Mucosa of gallbladder (tissue), 1 donor: ENCODE measurements at places on chromosomes 16 and 17.

DNA sequence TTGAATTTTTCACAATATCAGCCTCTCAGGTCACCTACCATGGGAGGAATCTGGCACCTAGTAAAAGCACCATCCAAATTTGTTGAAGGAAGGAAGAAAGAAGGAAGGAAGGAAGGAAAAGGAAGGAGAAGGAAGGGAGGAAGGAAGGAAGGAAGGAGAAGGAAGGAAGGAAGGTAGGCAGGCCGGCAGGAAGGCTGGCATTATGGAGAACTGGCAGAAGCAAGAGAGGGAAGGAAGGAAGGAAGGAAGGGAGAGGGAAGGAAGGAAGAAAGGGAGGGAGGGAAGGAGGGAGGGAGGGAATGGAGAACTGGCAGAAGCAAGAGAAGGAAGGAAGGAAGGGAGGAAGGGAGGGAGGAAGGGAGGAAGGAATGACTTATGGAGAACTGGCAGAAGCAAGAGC lies 24.3 kb downstream of the WSCD1 start:
- DNase-seq, result no peak

- no peak for DNase-seq
Measured at GRCh38 chr17:69454051-69454450, 39.6 kb downstream of the MAP2K6 start.

DNA sequence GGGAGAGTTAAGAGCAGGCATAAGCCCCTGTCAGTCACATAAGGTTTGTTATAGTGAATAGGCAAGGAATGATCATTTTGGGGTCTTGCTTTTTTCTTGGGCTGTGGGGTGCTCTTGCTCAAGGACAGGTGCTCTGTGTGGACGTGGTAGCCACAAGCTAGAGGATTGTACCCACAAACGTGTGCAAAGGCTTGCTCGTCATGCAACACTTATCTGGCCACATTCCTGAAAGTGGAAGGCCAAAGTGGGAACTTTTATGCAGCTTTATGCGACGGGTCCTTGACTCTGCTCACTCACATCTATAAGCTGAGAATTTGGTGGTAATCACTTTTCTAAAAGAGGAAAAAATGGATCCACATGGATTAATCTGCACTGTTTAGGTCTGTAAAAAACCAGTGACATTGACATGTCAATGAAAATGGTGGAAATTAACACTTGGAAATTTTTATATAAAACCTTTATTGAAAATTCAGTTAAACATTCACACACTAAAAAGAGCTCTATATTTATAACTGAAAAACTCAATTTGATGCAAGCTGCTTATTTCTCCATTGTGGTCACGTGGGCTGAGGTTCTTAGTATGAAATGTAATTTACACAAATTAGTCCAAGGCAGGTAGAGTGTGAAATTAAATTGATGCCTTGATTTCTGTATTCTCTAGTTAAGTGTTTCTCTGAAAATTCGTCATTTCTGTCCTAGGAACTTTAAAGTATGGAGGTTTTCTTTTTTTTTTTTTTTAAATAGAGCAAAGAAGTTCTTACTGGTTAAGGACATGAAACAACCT lies 162.3 kb downstream of the MSI2 start:
- no peak for DNase-seq

- DNase-seq, result no peak
Measured at GRCh38 chr17:79155701-79156100, 81.1 kb downstream of the ENGASE start.

- no peak for DNase-seq
Measured at GRCh38 chr17:56142781-56143180, 10.5 kb upstream of the ANKFN1 start.

DNA sequence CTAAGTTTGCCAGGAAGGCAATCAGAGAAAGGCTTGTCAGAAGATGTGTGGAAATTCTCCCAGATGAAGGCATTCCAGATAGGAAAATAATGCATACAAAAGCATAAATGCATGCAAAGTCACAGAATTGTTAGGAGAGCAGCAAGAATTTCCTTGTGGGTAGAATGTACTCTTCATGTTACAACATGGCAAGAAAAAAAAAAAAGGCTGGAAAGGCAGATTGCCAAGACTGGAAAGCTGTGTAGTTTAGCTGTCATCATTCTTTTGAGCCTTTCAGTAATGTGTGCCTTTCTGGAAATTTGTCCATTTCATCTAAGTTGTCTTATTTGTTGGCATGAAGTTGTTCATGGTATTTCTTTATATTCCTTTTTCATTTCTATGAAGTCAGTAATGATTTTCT lies 71.0 kb upstream of the EFCAB3 start:
- no peak for DNase-seq

- DNase-seq, result no peak
Measured at GRCh38 chr16:7967996-7968509, 622.3 kb downstream of the TMEM114 start.

DNA sequence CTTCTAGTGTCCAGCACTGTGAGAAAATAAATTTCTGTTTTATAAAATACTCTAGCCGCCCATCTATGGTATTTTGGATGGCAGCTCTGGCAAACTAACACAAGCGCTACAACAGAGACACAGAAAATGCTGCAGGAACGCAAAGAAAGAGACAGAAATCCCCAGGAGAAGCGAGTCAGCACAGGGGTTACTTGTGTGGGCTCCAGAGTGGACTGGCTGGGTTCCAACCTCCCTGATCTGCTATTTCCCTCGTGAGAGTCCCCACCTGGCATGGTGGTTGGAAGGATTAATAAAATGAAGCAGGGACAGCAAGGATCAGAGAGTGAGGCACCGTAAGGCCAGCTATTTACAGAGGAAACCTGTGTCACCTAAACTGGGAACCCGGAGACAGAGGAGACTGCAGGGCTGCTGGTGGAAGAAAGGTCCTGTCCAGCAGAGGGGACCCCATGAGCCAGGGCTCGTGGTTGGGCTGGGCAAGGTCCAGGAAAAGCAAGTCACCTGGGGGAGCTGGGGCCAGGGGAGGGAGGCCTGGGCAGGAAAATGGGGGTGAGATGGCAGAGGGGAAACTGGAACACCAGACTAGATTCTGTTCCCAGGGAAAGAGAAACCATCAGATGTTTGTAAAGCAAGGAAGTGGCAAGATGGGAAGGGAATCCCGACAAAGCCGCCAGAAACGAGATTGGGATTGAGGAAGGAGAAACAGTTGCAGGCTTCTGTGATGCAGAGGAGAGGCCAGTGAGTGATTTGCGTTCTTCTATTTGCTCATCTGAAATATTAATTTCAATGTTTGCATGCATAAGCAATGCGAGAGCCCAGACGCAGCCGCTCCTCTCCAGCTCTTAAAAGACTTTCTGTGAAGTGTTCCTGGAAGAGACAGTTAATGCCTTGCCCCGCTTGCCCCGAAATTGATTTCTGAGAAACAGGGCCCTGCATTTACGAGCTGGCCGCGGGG lies 63.0 kb upstream of the TEKT3 start:
- no peak for DNase-seq

DNA sequence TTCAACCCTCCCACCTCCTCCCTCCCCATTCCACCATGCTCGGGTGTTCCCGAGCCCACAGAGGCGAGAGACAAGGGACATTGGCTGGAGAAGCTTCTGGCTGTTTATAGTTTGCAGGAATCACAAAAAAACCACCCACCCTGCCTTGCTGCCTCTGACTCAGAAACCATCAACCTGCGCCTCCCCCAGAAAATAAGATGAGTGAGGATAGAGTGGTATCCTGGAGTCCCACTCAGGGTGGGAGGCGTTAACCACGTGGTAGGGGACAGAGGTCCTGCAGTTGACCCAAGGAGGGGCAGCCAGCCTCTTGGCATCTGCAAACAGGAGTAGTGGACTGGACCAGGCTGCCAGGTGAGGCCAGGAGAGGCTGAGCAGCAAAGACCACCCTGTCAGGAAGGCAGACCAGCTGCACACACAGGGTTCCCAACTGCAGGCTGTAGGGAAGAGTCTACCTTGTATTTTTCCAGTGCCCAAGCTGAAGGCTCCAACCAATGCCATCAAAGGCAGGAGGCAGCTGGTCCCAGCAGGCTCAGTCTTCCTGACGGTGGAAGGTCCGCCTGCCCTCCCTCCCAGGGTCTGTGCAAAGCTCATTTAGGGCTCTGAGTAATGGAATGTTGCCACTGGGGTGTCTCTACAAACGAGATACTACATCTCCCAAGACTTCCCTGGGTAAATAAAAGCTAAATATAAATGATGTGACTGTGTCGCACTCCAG lies 201.5 kb upstream of the TNRC6C start:
- no peak for DNase-seq

DNA sequence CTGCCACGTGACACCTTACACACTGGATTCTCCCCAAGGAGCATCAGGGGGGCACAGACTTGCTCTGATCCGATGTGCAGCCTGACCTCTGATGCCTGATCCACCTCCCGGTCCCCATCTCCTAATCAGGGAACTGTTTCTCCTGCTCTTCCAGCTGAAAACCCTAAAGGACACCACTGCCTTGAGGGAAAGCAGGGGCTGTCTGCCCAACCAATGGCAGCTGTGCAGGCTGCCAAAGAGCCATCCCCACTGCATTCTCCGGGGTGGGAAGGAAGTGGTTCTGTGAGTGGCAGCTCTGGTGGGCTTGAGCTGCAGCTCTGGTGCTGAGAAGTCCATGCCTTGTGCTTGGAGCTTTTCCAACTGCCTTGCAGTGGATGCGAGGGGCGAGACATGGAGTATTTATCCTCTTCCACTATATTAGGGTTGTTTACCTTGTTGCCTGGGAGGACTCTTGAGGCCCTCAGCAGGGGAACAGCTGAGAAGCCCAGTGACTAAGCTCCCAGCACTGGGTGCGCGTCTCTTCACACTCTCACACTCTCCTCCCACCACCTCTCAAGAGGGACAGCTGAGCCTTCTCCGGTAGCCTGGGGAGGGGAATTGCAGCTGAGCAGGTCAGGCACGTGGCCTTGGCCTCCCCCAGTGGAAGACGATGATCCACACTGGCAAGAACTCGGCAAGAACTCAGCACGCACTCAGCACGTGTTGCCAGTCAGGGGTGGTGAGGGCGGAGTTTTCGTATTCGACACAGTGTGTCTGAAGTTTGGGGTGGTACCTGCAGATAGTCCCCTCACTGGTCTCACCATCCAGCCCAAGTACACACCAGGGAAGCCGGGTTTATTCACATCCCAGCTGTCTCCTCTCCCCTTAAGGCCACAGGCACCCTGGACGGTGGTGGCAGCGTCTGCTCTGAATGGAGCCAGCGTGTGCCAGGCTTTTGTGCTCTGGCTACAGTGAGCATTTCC lies 21.1 kb upstream of the SPATA32 start:
- DNase-seq, result no peak

DNA sequence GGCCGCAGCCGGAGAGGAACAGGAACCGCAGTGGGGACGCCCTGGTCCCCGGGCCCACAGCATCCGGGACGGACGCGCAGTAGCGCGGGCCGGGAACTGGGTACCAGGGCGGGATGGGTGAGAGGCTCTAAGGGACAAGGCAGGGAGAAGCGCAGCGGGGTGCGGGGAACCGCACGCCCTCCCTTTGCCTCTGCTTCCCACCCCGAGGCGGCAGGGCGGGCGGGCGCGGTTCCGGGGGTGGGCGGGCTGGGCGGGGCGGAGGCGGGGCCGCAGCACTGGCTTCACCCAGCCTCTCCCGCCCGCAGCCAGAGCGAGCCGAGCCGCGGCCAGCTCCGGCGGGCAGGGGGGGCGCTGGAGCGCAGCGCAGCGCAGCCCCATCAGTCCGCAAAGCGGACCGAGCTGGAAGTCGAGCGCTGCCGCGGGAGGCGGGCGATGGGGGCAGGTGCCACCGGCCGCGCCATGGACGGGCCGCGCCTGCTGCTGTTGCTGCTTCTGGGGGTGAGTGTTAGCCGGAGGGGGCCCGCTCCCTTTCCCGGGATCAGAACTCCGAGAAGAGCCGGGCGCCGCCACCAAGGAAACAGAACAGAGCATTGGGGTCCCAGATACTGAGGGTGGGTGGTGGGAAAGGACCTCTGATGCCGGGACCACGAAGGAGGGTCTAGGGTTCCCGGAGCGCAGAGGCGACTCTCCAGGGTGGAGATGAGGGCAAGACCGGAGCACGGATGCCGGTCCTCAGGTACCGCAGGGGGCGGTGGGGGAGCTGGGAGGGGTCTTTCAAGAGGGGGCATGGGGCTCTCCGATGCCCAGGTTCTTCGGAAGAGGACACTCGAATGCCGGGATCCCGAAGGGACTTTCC lies at the start of gene NGFR:
Gene NGFR (plus strand): TSS at position 308 of the 856 bp plus-strand sequence. CDS start 125 bp downstream, at position 433.
- peak; percentile 28 for DNase-seq

- no peak for DNase-seq
Measured at GRCh38 chr17:49409066-49409465, 5.6 kb downstream of the PHB1 start.

- DNase-seq, result no peak
Measured at GRCh38 chr17:34318474-34318873, 761 bp upstream of the CCL8 start.

GRCh38 chr17:35666967-35667532 lies 64.4 kb upstream of the RASL10B start:
- DNase-seq, result no peak

DNA sequence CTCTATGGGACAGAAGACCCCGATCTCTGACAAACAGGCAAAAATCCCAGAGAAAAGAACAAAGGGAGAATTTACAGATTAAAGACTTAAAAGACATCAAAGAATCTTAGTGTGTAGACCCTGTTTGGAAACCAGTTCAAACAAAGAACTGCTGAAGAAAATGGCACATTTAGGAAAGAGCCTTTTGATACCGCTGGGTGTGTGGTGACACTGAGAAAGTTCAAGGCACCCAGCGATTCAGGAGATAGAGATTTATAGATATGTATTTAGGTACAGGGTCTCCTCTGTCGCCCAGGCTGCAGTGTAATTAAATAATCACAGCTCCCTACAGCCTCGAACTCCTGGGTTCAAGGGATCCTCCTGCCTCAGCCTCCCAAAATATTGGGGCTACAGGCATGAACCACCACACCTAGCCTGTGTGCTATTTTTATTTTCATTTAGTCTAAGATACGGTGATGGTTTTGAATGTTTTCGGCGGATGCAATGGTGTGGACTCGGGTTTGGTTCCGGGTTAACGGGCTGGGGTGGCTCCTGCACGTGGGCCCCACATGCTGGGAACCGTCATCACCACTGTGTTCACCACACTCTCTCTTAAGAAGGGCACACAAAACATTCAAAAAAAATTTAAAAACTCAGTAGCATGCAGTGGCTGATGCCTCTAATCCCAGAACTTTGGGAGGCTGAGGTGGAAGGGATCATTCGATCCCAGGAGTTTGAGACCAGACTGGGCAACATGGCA lies 114.0 kb downstream of the ZNF778 start:
- DNase-seq, result no peak
